Testis (tissue), 5 donors: ENCODE measurements at places on chromosomes 3 and 15.

GRCh38 chr15:101203029-101203573 lies 48.7 kb downstream of the CHSY1 start:
- no peak for DNase-seq

DNA sequence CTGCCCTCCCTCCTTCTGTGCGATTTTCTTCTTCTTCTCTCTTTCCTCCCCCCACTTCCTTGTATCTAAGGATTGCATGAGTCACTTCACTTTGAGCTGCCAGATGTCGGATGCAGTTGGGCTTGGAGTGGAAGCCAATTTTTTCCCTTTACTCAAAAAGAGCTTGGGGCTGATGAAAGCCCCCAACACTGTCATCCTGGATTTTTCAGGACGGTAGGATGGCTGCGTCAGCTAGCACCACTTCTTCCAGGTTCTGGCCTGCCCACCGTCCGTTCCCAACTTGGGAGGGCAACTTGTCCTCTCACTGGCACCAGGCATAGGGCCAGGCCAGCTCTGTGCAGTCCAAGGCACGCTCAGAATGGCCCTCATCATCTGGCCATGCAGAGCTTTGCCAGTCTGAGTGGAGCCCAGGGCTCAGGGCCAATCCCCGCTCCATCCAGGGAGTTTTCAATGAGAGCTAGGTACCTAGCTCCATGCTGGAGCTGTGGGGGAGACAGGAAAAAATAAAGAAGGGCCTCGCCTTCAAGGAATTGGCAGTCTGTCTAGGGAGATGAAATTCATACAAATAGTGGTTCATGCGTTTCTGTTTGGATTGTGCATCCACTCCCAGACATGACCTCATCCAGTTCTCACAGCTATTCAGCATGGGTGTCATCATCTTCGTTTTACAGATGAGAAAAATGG lies 47.7 kb upstream of the INSYN1 start:
- no peak for DNase-seq

- no peak for DNase-seq
Observed at GRCh38 chr3:24365168-24365567, 129.5 kb downstream of the THRB start.

DNA sequence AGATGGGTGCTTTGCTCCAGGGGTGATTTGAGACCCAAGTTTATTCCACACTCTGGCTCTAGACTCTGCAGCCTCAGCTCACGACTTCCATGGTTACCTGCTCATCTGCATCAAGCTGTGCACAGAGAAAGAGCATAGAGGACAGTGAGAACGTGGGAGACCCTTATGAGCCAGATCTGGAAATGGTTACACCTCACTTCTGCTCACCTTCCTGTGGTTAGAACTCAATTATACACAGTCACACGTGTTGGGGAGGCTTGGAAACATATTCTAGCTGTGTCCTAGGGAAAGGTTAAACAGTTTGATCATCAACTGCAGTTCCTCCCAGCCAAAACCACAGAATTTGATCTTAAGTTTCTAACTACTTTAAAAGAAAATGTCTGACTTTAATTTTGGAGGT lies 1.8 kb downstream of the FETUB start:
- no peak for DNase-seq

GRCh38 chr15:63483521-63484371 lies 20.6 kb upstream of the USP3 start:
- DNase-seq: no peak
